Fibroblast of the aortic adventitia (primary cell): ENCODE measurements at places on chromosomes 12 and 14. TPM values are rescaled to one million over a fixed set of nuclear protein-coding genes. Genes with fewer than 3 reads are reported as not detected.

DNA sequence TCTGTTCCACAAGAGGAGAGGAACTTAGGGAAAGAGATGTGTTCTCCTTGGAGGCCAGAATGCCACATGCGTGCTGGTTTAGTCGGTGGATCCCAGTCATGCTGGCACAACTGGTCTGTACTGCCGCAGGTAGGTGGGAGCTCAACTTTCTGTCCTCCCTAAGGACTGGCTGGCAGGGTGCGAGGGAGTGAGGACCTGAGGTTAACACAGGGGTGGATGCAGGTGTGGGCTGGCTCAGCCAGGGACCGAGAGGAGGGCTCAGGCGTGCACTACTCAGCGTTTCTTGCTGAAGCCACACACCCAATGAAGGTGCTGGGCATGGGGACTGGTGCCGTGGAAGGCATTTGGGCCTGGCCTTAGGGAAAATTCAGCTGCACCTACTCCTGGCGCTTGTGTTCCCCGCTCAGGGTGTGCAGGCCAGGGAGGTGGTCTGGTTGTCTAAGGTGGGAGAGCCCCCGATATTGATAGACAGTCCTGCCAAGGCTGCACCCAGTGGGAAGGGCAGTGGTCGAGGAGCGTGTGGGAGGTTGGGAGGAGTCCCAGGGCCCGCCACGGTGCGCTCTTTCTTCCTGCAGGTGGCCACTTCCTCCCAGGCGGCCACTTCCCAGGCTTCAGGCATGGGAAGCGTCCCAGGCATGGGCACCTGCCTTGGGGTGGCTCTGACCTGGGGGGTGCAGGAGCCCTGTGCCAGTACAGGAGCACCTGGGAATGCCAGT lies 138.4 kb downstream of the ADGRD1 start:
- DNase-seq, result no peak

Gene CARMIL3
- not detected in 2 replicates for total RNA-seq

- DNase-seq, result no peak
Measured at GRCh38 chr12:94602024-94602423, 48.3 kb downstream of the TMCC3 start.

DNA sequence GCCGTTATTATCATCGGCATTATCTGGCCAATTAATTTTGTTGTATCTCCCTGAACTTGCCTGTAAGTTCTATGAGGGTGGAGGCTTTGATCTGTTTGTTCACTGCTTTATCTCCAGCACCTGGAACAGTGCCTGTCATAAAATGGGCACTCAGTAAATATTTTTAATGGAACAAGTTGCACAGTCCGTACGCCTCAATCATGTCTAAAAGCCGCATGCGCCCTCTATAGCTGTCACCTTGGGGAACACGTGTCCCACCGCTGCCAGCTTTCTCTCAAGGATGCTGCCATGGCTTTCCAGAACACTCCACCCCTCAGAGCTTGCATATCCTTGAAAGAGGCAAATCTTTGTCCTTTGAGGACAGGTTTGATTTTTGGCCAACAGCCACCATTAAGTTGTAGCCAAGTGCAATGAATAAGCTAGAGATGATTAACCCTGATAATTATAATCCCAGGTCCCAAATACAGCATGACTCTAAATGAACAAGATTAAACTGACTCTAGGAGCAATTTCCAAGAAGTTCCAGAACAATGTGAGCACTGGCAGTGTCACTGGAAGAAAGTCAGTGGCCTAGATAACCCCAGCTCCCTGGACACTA lies 55.1 kb downstream of the ERH start:
- DNase-seq, result peak; percentile 51

DNA sequence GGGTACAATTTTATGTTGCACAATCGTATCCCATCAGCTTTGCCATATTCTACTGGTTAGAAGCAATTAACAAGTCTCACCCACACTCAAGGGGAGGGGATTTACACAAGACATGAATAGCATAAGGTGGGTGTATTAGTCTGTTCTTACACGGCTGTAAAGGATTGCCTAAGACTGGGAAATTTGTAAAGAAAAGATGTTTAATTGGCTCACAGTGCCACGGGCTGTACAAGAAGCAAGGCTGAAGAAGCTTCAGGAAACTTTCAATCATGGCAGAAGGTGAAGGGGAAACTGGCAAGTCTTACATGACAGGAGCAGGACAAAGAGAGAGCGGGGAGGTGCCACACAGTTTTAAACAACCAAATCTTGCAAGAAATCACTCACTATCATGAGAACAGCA lies 231.8 kb upstream of the AMIGO2 start:
- no peak for DNase-seq

GRCh38 chr12:127270193-127270592 lies 996.8 kb upstream of the TMEM132C start:
- peak; percentile 66 for DNase-seq

DNA sequence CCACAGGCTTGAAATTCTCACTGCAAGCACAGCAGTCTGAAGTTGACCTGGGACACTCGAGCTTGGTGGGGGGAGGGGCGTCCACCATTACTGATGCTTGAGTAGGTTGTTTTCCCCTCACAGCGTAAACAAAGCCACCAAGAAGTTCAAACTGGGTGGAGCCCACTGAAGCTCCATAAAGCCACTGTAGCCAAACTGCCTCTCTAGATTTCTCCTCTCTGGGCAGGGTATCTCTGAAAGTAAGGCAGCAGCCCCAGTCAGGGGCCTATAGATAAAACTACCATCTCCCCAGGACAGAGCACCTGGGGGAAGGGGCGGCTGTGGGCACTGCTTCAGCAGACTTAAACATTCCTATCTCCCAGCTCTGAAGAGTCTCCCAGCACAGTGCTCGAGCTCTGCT lies 31.7 kb upstream of the ST8SIA1 start:
- no peak for DNase-seq

DNA sequence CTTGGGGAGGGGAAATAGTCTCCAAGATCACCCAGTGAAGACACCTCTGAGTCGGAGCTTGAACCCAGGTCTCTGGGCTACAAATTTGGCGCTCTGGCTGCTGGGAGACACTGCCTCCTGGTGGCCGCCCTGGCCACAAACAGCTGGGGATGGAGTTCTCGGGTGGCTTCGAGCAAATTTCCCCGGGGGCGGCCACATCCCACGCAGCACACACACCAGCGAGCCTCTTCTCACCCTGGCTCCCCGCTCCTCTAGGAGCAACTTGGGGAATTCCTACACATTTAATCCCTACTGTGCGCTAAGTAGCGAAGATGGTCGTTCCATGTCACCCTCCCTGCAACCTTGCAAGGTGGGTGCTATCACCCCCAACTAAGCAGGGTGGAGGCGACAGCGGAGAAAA lies 66.2 kb upstream of the BEGAIN start:
- no peak for DNase-seq
